ENCODE measurements at places on chromosomes 13 and 19. TPM values are rescaled to one million over a fixed set of nuclear protein-coding genes. Genes with fewer than 3 reads are reported as not detected.

DNA sequence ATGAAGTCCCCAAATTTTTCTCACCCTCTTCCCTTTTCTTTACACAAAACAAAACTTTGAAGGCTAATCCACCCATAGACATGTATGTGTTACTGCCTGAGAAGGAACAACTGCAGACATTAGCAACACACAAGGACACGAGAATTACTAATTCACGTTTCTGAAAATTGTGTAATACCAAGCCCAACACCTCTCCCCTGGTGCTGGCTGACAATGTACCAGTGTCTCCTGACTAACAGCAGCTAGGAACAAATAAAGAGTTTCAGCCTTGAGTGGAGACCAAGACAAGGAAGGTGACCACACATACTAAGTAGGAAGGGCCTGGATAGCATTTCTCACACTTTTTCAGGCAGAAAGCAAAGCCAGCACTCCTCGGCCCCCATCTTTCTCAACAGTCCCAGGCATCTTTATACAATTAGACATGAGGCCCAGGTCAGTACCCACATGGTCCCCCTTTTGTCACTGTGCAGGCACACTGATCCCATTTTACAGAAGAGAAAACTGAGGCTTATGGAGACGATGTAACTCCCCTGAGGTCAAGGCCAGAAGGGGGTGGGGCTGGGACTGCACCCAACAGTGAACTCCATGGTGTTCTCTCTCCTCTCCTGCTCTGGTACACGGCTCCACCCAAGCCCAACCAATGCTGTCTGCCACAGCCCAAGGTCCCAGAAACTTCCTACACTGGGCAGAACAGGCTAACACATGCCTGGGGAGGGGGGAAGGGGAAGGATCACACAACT, 8.7 kb downstream of the BRD4 start:
- H3K27ac ChIP-seq, result peak overlapping the region; percentile 45
- H3K4me1 ChIP-seq, result peaks cover 84% of the 10 kb centered on the region
- no peak for DNase-seq
- H3K27me3 ChIP-seq, result no peaks in the 10 kb centered on the region
- peaks cover 22% of the 10 kb centered on the region for H3K36me3 ChIP-seq
- no peak overlapping the region for H3K4me3 ChIP-seq

DNA sequence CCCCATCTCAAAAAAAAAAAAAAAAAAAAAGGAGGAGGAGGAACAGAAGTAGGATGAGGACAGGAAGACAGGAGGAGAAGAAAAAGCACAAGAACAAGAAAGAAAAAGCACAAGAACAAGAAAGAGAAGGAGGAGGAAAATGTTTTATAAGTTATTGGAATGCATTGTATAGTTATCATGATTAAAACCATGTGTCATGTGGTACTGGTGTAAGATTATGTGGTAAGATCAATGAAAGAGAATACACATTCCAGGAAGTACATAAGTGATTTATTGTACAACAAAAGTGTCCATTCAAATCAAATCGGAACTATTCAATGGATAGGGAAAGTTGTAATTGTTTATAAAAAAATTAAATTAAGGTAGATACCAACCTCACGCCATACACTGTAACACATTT, 167.7 kb downstream of the MZT1 start:
- no peaks in the 10 kb centered on the region for H3K4me1 ChIP-seq
- H3K36me3 ChIP-seq, result no peaks in the 10 kb centered on the region
- no peak for DNase-seq
- no peaks in the 10 kb centered on the region for H3K27me3 ChIP-seq
- H3K4me3 ChIP-seq, result no peak overlapping the region

DNA sequence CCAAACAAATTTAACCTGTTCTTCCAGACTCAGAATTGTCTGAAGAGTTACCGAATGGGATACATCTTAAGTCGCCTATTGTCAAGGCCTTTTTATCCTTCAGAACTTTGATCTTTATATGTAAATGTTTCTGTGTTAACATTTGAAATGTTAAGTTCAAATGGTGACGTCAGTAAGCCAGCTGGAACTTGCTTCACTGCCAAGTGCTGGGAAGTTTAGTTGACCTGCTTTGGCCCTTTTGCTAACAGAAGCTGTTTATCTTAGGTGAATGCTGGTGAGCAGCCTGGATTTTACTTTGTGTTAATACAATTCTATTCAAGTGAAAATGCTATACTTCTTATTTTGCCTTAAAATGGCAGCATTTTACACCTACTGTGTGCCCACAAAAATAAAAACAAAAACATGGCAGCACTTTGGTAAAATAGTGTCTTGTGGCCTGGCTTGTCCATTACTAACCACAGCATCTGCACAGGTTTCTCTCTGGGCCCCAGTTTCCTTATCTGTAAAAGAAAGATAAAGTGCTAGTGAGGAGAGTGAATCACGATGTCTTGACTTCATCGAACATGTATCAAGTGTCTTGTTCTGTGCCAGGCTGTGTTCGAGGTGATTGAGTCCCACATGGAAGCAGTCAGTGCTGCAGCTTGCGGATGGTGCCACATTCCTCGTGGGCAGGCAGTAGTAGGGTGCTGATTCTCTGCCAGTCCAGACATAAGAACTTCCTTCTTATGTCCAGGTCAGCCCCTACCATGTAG, 2.2 kb downstream of the NAXD start:
- DNase-seq, result no peak
- no peak overlapping the region for H3K27ac ChIP-seq
- H3K4me3 ChIP-seq, result peak overlapping the region; percentile 10
- peaks cover 6% of the 10 kb centered on the region for H3K36me3 ChIP-seq
- peaks cover 38% of the 10 kb centered on the region for H3K4me1 ChIP-seq
- H3K27me3 ChIP-seq, result no peaks in the 10 kb centered on the region

GRCh38 chr13:32320528-32320927, 5.2 kb downstream of the BRCA2 start:
- H3K4me1 ChIP-seq, result peaks cover 3% of the 10 kb centered on the region
- no peak overlapping the region for H3K4me3 ChIP-seq
- H3K27me3 ChIP-seq, result no peaks in the 10 kb centered on the region
- DNase-seq, result no peak

DNA sequence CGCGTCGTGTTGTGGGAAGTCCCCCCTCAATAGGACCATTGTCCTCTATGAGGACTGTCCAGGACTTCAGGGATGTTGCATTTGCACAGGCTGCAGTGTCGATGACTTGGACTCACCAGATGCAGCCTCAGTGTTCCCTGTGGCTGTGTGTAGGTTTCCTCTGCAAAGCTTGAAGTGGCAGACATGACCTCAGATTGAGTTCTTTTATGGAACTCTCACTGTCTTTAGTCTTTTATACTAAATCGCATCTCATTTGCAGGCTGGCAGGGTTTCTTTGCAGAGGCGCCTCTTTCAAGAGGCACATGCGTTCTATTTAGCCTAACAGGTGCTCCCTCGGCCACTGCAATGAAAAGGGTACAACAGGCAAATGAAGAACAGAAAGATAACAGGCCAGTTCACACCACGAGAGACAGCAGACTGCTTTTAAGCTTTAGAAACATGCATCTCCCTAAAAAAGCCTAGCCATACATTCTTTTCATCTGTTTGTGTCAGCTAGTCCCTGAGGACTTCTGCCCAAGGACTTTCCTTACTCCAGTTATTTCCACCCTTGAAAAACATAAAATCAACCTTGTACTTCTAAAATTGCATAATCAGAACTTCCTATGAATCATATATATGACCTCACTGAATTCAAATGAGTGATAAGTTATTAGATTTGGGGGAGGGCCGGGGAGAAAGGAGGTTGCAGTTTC, 118.4 kb downstream of the RAB20 start:
- peaks cover 64% of the 10 kb centered on the region for H3K27me3 ChIP-seq
- no peaks in the 10 kb centered on the region for H3K36me3 ChIP-seq
- DNase-seq, result no peak
- H3K27ac ChIP-seq, result no peak overlapping the region
- peaks cover 3% of the 10 kb centered on the region for H3K4me1 ChIP-seq
- no peak overlapping the region for H3K4me3 ChIP-seq

DNA sequence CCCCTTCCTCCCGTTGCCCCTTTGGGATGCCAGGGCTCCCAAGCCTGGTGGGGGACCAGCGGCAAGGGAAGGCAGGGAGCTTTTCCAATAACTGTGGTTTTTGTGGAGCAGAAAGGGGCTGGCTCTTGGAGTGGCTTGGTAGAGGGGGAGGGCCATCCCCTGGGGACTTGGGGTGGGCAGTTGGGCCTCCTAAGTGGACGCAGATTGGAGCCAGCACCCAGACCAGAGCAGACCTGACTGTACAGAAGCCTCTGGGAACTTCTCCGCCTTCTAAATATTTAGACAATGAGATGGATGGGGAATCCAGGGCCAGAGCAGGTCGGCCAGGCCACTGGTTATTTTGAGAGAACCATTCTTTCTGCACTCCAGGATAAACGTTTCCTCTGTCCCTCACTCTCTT, 4.2 kb downstream of the PTGIR start:
- peak overlapping the region; percentile 96 for H3K27ac ChIP-seq
- H3K4me3 ChIP-seq, result peak overlapping the region; percentile 85
- H3K27me3 ChIP-seq, result no peaks in the 10 kb centered on the region
- DNase-seq, result no peak
- H3K36me3 ChIP-seq, result peaks cover 54% of the 10 kb centered on the region
- peaks cover 70% of the 10 kb centered on the region for H3K4me1 ChIP-seq

GRCh38 chr19:47994209-47994802, at the start of gene ELSPBP1:
Gene ELSPBP1, plus strand, starts transcription at chr19:47994632. Its CDS starts 14,036 bp downstream, at chr19:48008668.
- H3K4me3 ChIP-seq, result no peak within 1 kb of the TSS
- H3K4me1 ChIP-seq, result no peaks in the 10 kb centered on the region
- H3K36me3 ChIP-seq, result no peaks in the 10 kb centered on the region
- no peak within 1 kb of the TSS for H3K27ac ChIP-seq
- DNase-seq, result no peak
- H3K27me3 ChIP-seq, result peaks cover 36% of the 10 kb centered on the region

The ZNF805 gene
- total RNA-seq, result 9.7 TPM

The CDX2 gene
- total RNA-seq, result not detected

- H3K4me1 ChIP-seq, result peaks cover 2% of the 10 kb centered on the region
- DNase-seq, result no peak
- H3K4me3 ChIP-seq, result no peak overlapping the region
- H3K27me3 ChIP-seq, result peaks cover 11% of the 10 kb centered on the region
- H3K27ac ChIP-seq, result no peak overlapping the region
Observed at GRCh38 chr19:13029893-13030292, 34.6 kb downstream of the NFIX start.

- no peaks in the 10 kb centered on the region for H3K4me1 ChIP-seq
- H3K36me3 ChIP-seq, result no peaks in the 10 kb centered on the region
- H3K27ac ChIP-seq, result no peak overlapping the region
- no peak for DNase-seq
- H3K4me3 ChIP-seq, result no peak overlapping the region
- H3K27me3 ChIP-seq, result peaks cover 18% of the 10 kb centered on the region
Observed at GRCh38 chr19:30479231-30479630, 107.0 kb downstream of the ZNF536 start.

DNA sequence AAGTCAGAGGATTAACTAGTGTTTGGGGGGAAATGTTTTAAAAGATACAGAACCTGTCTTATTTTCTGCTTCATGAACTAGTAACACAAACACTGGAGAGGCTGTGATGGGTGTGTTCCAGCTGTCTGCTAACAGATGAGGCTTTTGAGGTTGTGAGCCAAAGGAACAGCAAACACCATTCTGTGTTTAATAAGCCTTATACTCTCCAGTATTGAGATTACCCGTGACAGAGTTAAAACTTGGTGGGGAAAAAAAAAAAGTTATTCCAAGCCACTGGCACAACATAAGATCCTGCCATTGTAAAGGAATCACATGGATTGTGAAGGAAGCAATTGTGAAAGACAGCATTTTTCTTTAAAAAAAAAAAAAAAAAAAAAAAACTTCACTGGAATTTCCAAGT, 48.4 kb downstream of the KCTD12 start:
- H3K4me3 ChIP-seq, result no peak overlapping the region
- no peaks in the 10 kb centered on the region for H3K36me3 ChIP-seq
- no peaks in the 10 kb centered on the region for H3K27me3 ChIP-seq
- no peak for DNase-seq
- no peaks in the 10 kb centered on the region for H3K4me1 ChIP-seq
- no peak overlapping the region for H3K27ac ChIP-seq

The KLK4 gene
- total RNA-seq, result not detected

GRCh38 chr13:99040536-99041131, 62.8 kb upstream of the DOCK9 start:
- H3K27ac ChIP-seq, result no peak overlapping the region
- DNase-seq, result no peak
- H3K4me1 ChIP-seq, result peaks cover 59% of the 10 kb centered on the region
- H3K4me3 ChIP-seq, result no peak overlapping the region
- peaks cover 18% of the 10 kb centered on the region for H3K36me3 ChIP-seq

The PLIN5 gene
- total RNA-seq, result 0.56 TPM

The MRPL57 gene
- 26.8 TPM for total RNA-seq

DNA sequence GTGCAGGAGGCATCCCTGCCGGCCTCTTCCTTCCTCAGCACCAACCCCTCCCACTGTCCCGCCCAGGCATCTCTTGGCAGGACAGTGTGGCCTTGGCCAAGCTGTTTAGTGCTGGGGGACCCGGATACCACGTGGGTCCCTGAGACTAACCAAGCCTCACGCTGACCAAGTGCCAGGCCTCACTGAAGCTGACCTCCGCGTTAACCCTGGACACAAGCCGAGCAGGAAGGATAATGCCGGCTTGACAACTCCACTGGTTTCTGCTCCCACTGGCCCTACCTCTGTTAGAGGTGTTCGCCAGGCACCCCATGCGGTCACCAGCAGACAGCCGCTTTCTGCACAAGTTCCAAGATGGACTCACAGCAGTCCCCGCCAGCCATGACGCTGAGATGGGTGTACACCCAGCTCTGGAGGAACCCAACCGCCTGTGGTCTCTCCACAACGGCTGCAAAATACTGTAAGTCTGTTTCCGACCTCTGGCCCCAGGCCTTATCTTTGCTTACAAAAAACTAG, 12.4 kb downstream of the GRTP1 start:
- no peaks in the 10 kb centered on the region for H3K4me1 ChIP-seq
- no peaks in the 10 kb centered on the region for H3K36me3 ChIP-seq
- DNase-seq, result no peak

- H3K4me3 ChIP-seq, result no peak overlapping the region
- H3K27me3 ChIP-seq, result no peaks in the 10 kb centered on the region
- no peaks in the 10 kb centered on the region for H3K36me3 ChIP-seq
- no peak for DNase-seq
- H3K27ac ChIP-seq, result no peak overlapping the region
Observed at GRCh38 chr13:80374444-80374843, 33.5 kb upstream of the SPRY2 start.

- no peak overlapping the region for H3K27ac ChIP-seq
- no peaks in the 10 kb centered on the region for H3K4me1 ChIP-seq
- DNase-seq, result no peak
- H3K4me3 ChIP-seq, result no peak overlapping the region
- no peaks in the 10 kb centered on the region for H3K36me3 ChIP-seq
Observed at GRCh38 chr13:102197193-102197592, 204.7 kb downstream of the FGF14 start.

DNA sequence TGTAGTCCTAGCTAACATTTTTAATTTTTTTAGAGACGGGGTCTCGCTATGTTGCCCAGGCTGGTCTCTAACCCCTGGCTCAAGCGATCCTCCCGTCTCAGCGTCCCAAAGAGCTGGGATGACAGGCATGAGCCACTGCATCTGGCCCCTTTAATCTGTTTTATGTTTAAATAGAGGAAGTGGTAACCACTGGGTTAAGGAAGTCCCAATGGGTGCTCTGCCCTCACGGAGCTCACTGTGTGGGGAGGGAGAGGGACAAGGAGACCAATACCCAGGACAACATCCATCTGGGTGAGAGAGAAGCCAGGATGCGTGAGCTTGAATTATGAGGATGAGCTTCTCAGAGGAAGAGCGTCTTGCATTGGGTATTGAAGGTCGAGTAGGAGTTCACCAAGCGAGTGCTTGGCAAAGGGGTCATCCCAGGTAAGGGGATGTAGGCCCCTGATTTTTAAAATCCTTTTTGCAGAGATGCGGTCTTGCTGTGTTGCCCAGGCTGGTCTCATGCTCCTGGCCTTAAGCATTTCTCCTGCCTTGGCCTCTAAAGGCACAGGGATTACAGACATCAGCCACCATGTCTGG, 13.8 kb downstream of the YJU2 start:
- DNase-seq, result no peak
- peaks cover 13% of the 10 kb centered on the region for H3K4me1 ChIP-seq
- H3K27me3 ChIP-seq, result no peaks in the 10 kb centered on the region
- no peak overlapping the region for H3K4me3 ChIP-seq
- H3K27ac ChIP-seq, result no peak overlapping the region

Data from activated naive CD8-positive, alpha-beta T cell treated with anti-CD3 and anti-CD28 coated beads for 36 hours (primary cell).